ENCODE measurements at places on chromosomes 5 and 9.

GRCh38 chr9:106722051-106722753 lies 140.8 kb upstream of the ZNF462 start:
- no peak for DNase-seq

DNA sequence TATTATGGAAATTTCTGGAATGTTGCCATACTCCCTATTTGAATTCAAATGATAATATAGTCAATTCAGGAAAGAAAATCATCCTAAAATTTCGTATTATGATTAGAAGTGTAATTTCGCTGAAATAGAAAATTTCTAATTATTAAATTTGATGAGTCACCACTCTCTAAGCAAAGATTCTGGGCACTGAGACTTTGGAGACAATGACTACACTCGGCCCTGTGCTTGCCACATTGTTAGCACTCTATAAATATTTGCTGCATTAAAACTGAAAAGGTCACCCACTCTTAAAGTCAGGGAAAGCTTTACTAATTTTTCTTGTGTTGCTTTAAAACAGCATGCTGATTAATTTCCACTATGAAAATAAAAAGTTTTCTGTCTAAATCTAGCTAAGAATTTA lies 240.3 kb downstream of the TLE4 start:
- DNase-seq: no peak

DNA sequence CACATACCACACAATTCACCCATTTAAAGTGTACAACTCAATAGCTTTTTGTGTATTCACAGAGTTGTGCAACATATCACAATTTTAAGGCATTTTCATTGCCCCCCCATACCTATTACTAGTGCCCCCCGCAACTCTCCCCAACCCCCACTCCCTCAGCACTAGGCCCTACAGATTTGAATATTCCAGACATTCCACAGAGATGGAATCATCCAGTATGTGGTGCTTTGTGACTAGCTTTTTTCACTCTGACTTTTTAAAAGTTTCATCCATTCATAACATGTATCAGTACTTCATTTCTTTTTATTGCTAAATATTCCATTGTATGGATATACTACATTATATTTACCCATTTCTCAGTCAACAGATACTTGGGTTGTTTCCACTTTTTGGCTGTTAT lies 102.9 kb upstream of the LRRTM2 start:
- DNase-seq: no peak

DNA sequence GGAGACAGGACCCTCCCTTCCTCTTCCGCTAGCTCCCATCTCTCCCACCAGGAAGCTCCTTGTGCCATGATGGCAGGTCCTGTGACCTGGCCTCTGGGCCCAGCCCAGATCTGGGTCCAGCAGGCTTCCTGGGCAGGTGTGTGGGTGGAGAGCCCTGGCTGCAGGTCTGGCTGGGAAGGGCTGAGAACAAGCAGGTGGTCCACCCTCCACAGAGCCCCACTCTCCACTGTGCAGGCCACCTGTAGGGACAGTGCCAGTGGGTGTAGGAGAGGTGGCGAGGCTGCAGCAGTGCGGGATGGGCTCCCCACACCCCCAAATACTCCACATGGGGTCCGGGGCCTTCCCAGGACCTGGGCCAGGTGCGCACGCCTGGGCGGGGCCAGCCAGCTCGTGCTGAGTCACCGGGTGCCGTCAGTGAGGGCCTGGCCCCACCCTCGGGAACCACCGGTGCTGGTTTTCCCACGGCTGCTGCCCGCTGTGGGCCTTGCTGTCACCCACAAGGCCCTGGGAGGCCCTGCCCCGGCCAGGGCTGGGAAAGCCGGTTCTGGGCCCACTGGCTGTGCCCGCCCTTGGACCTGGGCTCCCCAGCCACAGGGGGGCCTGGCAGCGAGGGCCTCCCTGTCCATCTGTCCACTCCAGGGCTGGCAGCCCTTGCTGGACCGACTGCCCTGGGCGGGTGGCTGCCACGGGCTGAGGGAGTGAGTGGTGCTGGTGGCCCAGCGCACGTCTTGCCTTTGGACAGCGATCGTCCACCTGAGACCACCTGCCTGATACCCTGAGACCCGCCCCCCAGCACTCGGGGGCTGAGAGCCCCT lies 9.3 kb upstream of the NRARP start:
- DNase-seq: no peak

GRCh38 chr5:58922461-58923171 lies 339.7 kb downstream of the RAB3C start:
- peak; percentile 7 for DNase-seq

GRCh38 chr5:151683444-151683843 lies 3.3 kb downstream of the SPARC start:
- DNase-seq: no peak

GRCh38 chr5:170159101-170159698 lies 53.5 kb downstream of the FOXI1 start:
- no peak for DNase-seq

DNA sequence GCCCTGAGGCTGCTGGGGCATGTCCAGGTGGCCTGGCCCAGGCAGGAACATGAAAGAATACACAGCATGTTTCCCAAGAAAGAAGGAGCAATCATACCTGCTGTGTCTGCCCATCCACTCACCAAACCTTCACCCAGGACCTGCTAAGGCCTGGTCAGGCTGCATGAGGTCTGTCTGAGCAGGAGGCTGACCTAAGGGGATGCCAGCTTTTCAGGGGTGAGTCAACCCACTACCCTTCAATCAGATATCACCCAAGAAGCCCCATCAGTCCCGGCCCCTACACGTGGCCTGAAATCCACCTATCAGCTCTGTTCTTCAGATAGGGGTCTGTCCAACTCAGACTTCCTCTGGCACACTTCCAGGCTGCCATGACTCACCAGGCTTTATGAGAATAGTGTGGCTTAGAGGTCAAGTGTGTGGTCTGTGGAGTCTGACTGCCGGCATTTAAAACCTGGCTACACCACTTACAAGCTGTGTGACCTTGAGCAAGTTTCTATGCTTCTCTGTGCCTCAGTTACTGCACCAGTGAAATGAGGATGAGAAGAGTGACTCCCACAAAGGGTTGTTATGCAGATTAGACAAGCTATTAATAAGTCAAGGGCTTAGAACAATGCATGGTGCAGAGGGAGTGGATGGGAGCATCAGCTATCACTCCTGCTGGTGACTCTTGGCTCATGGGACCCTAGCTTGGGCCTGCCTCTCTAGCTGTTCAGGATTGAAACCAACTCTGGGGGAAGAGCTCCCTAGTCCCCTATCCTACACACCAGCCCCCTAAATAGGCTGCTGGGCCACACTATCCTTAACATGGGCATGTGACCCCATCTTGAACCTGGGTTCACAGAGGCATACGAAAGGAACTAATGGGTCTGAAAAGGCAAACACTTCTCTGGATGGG lies 130.3 kb downstream of the PAX5 start:
- no peak for DNase-seq

DNA sequence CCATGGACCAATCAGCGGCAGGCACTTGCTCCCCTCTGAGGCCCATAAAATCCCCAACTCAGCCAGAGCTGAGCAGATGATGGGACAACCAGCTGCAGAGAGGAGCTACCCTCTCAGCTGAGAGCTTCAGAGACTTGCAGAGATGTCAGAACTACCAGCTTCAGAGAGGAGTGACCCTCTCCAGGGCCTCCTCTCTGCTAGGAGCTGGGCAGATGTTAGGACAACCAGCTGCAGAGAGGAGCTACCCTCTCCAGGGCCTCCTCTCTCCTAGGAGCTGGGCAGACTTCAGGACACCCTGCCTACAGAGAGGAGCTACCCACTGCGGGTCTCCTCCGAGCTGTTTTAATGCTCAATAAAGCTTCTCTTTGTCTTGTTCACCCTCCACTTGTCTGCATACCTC lies 3.0 kb upstream of the AUH start:
- DNase-seq: no peak

DNA sequence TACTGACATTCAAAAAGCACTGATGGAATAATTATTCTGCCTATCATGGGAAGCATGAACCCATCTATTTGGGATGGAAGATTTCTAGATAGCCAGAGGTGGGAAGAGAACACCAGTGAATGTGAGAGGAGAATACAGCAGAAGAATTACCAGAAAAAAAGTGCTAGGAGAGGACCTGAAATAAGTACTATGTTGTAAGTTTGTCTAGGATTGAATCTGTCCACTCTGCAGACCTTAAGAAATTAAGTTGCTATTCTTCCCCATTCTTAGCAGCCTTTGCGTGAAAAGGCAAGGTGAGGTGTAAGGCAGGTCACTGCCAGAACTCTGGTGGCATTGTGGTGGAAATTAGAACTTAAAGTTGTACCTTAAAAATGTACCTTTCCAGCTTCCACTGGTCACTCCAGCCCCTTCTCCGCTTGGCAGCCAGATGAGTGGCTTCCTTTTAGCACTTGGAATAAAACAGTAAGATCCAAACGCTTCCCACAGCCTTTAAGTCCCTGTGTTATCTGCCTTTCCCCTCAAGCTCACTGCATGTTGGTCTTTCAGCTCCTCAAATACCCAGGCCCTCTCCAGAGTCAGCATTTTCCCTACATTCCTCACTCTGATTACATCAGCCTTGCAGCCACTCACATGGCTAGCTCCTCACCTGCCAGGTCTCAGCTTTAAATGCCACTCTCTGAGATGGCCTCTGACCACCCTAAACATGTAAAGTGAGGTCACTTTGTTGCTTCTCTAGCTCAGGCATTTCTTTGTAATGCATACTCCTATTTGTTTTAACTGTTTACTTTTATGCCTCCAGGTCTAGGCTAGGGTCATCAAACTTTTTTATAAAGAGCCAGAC lies 253.0 kb downstream of the EPB41L4A start:
- DNase-seq: no peak

GRCh38 chr9:110309681-110310080 lies 28.0 kb downstream of the TXNDC8 start:
- no peak for DNase-seq

- no peak for DNase-seq
Measured at GRCh38 chr5:97131139-97131710, 11.2 kb downstream of the LIX1 start.

- no peak for DNase-seq
Measured at GRCh38 chr9:37056046-37056920, 22.2 kb upstream of the PAX5 start.

DNA sequence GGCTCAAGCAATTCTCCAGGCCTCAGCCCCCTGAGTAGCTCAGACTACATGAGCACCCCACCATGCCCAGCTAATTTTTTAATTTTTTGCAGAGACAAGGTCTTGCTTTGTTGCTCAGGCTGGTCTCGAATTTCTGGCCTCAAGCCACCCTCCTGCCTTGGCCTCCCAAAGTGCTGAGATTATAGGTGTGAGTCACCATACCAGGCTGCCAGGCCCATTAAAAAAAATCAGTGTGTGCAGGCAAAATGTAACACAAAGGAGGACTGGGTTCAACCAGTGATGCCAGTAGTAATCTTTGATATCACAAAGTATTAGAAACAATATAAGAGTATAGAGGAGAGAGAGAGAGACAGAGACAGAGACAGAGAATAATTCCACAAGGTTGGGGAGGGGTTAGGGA lies 322.7 kb downstream of the MSX2 start:
- no peak for DNase-seq

- DNase-seq: no peak
Measured at GRCh38 chr9:123776708-123777537, 153.0 kb downstream of the DENND1A start.

DNA sequence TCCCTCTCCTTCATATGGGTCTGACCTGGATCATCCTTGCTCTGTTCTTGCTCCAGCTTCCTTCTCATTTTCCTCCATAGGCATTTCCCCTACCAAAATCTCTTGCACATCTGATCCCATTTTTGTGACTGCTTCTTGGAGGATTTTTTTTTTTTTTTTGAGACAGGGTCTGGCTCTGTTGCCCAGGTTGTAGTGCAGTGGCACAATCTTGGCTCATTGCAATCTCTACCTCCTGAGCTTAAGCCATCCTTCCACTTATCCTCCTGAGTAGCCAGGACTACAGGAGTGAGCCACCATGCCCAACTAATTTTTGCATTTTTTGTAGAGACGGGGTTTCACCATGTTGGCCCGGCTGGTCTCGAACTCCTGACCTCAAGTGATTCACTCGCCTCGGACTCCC lies 10.5 kb upstream of the JMY start:
- DNase-seq: no peak

DNA sequence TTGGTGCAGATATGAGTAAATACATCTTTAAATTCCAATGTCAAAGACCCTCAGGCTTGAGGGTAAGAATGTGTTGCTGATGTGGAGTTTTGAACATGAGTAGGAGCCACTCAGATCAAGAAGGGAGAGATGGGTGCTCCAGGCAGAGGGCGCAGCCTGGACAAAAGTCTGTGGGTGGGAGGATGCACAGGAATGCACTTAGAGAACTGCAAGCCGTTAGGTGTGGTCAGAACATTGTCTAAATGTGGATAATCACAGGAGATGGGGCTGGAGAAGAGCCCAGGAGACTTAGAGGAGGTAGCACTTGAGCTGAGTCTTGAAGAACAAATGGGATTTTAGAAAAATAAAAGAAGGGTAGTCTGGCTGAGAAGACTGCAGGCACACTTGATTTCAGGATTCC lies 255.5 kb downstream of the PAPPA start:
- no peak for DNase-seq

GRCh38 chr9:7117676-7118561 lies 360.1 kb downstream of the KDM4C start:
- no peak for DNase-seq

GRCh38 chr5:68290260-68290674 lies 74.7 kb downstream of the PIK3R1 start:
- peak; percentile 72 for DNase-seq

DNA sequence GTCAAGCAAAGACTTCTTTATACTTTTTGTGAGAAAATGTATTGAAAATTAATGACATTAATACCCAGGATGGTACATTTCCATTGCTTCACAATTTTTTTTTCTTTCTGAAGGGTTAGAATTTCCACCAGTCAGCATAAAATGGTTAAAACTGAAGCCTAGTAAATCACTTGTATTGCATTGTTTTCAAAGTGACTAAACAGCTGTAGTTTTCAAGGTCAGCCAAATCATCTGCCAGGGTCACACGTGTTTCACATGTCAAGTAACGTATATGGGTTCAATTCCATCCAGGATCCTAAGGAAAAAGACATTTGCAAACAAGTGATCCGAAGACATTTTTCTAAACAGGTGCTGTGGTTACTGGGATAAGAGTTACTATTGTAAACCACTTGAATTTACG lies 574.2 kb downstream of the RAB3C start:
- DNase-seq: no peak

DNA sequence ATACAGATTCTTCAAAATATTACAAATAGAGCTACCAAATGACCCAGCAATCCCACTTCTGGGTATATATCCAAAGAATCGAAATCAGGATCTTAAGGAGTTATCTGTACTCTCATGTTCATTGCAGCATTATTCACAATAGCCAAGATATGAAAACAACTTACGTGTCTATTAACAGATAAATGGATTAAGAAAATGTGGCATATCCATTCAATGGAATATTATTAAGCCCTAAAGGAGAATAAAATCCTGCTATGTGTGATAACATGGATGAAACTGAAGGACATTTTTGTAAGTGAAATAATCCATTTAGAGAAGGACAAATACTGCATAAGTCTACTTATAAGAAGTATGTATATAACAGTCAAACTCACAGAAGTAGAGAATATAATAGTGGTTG lies 450.6 kb downstream of the TMEM232 start:
- no peak for DNase-seq

Measured in thyroid gland (tissue), 4 donors.